Prostate gland (tissue), 2 donors: ENCODE measurements at places on chromosomes 1 and 21.

DNA sequence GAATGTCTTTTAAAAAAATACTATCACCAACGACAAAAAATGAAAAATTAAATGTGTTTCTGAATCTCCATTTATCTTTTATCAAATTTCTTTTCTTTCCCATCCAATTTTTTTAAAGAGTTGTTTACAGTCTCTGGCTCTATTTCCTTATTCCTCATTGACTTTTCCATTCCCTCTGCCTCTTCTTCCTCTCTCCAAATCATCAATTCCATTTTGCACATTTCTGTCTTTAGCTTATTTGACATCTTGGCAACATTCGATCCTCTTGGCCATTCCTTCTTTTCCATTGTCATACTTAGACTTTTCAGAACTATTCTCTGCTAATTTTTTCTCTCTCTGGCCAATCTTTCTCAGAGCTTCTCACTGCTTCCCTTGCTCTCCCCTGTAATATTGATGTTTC, 497.6 kb downstream of the PLPP3 start:
- DNase-seq, result no peak

GRCh38 chr1:160410406-160411005, 10.1 kb downstream of the VANGL2 start:
- no peak for DNase-seq

DNA sequence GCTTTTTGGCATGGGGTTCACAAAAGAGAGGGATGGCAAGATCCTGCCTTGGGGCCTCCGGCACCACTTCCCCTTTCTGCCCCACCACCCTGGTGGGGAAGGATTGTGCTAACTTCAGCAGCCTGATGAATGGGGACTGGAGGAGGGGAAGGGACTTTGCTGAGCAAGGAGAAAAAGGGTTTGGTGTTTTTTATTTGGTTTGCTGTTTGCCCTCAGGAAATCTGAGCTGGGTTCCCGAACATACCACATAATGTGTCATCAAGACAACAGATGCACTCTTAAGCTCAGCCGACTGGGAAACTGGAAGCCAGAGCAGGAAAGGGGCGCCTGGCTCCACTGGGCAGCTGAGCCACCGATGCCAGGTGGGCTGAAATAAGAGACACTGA, 19.8 kb downstream of the OLFML2B start:
- DNase-seq, result no peak

DNA sequence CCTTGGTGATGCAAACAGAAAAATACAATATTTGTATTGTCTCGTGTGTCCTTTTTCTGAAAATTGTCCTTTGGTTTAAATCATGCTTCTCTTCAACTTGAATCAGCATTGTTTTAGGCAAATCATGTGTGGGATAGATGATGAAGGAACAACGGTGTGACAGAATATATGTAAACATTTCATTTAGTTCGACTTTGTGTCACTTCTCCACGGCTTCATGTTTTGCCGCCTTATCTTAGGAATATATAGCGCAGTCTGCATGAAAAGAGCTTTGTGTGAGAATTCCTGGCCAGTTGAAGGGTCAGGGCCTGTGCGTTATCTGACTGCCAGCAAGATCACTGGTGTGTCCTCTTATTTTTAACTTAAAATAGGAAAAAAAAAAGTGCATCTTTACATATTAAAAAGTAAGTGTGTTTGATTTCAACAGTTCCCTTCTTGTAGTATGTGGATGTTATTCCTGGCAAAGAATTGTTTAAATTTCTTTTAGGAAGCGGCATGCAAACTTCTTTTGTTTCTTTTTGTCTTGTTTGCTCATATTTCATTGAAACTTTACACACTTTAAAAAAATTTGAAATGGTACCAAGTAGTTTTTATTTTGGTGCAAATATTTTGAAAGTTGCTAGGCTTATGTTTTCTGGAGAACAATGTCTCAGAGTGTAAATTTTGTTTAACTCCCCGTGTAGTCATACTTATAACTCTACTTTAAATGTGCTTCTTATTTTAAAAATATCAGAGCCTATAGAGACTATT, 465.2 kb downstream of the USP25 start:
- no peak for DNase-seq

- DNase-seq, result no peak
These were observed 289.2 kb upstream of the DPYD start for GRCh38 chr1:98210064-98210463.

DNA sequence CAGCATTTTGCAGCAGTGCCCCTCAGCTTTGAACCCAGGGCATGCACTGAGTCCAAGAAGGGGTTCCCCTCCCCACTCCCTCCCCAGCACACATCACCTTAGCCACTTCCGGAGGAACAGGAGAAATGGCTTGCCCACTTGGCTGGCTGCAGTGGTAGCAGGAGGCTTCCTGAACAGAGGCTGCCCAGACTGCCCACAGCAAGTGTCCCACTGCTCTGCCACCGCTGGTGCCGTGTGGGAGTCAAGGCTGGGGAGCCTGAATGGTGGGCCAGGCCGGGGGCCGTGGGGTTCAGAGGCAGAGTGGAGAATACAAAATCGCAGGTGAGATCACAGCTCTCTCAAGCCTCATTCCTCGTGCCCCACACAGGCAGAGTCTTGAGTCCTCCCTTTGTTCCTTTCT, 34.5 kb downstream of the CD247 start:
- DNase-seq, result no peak

GRCh38 chr1:151980287-151981177, 13.1 kb downstream of the S100A10 start:
- DNase-seq, result no peak

GRCh38 chr1:12296623-12297022, 66.8 kb downstream of the VPS13D start:
- DNase-seq, result no peak

GRCh38 chr1:95561346-95561745, 327.3 kb downstream of the RWDD3 start:
- DNase-seq, result no peak

DNA sequence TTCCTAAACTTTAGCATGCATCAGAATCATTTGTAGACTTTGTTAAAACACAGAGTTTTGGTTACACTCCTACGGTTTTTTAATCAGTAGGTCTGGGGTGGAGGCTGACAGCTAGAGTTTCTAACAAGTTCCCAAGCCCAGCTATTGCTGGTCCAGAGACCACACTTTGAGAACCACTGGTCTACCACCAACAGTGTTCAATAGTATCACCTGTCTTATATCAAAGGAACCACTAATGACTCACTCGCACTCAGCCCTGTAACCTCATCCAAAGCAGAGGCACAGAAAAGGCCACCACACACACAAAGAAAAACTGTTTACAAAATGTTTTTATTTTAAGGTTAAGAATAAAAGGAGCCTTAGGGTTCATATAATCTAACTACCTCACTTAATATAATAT, 68.7 kb downstream of the HIVEP3 start:
- DNase-seq, result no peak

GRCh38 chr1:221487781-221488524, 253.9 kb downstream of the DUSP10 start:
- DNase-seq, result no peak

- DNase-seq, result no peak
These were observed 95.3 kb downstream of the ADSS2 start for GRCh38 chr1:244356376-244356775.

- DNase-seq, result no peak
These were observed 31.4 kb upstream of the WASF2 start for GRCh38 chr1:27521336-27521831.

GRCh38 chr1:58264462-58264861, 282.1 kb downstream of the OMA1 start:
- DNase-seq, result no peak

GRCh38 chr1:118039170-118039569, 109.6 kb downstream of the WDR3 start:
- DNase-seq, result no peak

- no peak for DNase-seq
These were observed 4.4 kb downstream of the DVL1 start for GRCh38 chr1:1344655-1345361.

DNA sequence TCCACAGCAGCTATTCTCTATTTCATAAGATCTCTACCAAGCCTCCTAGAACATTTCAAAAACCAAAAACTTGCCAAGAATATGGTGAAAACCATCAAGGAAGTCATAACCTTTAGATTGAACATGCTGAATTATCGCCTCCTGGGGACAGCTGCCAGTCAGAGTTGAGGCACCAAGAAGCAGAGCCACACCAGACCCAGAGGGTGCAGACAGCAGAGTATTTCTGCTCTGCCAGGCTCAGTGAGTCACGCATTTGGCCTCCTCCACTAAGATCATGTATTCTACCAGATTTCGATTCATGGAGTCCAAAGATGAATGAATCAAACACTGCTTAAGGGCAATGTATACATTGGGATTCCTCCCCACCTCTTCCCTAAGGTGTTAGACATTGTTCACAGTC, 2.1 kb downstream of the F3 start:
- no peak for DNase-seq

GRCh38 chr1:7616953-7617352, 154.1 kb upstream of the VAMP3 start:
- DNase-seq, result no peak

- no peak for DNase-seq
These were observed 35.5 kb downstream of the IGFN1 start for GRCh38 chr1:201226178-201226514.

DNA sequence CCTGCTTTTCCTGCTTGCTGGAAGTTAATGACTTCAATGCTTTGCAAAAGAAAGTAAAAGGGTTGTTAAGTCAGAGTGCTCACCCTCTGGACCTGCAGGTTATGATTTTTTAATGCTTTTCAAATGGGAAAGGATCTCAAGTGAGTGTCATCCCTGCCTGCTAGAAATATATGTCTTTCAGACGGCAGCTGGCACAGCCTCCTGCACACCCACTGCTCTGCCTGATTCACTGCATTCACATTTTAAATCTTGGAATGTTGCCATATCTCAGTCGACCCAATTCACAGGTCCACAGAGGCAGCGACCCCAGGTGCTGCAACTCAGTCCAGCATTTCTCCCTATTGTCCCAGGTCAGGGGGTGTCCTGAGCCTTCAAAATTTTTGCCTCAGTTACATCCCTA, 10.7 kb downstream of the DUSP23 start:
- no peak for DNase-seq

GRCh38 chr1:201060586-201060985, 37.1 kb upstream of the KIF21B start:
- DNase-seq, result no peak

DNA sequence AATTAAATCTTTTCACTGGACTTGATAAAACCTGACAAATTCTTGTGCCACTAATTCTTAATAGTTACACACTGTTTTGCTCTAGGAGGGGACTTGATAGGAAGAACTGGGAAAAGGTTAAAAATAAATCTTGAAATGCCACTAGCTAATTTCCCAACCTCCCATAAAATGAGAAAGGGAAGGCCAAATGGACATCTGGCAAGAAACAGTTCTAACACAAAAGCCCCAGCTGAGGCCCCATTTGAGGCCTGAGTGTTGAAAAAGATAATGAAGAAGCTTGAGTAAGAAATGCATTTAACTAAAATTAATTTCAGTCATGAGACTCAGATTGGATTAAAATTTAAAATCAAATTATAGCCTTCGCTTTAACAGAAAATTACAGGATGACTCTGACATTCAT, 11.2 kb upstream of the RAP1GAP start:
- DNase-seq, result no peak

GRCh38 chr1:204275695-204276370, 62.0 kb upstream of the GOLT1A start:
- no peak for DNase-seq

GRCh38 chr1:97071173-97071572, 349.6 kb downstream of the PTBP2 start:
- no peak for DNase-seq

- no peak for DNase-seq
These were observed 1544.1 kb downstream of the PLA2G4A start for GRCh38 chr1:188372821-188373220.

GRCh38 chr1:46193984-46194570, 4.2 kb downstream of the POMGNT1 start:
- DNase-seq, result no peak

- DNase-seq, result no peak
These were observed 355.6 kb downstream of the SIPA1L2 start for GRCh38 chr1:232274236-232274855.

- DNase-seq, result peak; percentile 26
These were observed 77.1 kb downstream of the CLSTN1 start for GRCh38 chr1:9746651-9747050.

DNA sequence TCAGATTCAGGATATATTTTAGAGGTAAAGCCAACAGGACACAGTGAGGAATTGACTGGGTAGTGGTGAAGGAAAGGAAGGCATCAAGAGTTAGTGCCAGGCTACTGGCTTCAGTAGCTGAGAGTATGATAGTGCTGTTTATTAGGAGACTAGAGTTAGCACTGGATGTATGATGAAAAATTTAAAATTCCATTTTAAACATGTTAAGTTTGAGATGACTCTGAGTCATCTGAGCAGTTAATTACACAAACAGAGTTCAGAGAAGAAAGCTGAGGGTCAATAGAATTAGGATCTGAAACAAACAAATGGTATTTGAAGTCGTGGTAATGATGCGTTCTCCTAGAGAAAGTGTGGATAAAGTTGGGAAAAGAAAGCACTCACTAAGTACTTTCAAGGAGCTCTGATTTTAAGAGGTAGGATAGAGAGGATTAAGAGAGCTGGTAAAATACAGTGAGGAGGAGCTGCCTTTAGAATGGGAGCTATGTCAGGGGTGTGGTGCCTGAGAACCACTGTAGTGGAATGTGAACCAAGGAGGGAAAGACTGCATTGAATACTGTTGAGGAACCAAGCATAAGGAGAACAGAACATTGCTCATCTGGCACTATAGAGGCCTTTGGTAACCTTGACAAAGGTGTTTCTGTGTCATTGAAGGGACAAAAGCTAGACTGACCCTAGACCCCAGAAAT, 21.7 kb upstream of the SHCBP1L start:
- no peak for DNase-seq

DNA sequence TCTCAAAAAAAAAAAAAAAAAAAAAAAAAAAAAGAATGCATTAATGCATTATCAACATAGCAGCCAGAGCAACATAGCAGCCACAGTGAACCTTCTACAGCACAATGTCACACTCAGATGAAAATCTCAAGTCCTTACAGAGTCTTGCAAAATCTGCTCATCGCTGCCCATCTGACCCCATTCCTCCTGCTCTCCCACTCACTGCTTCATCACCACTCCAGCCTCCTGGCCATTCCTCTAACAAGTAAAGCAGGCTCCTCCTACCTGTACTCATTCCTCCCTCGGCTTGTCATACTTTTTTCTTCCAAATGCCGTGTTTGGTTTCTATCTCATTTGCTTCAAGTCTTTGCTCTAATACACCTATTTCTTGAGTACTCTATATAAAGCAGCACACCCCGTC, 29.5 kb downstream of the BRINP2 start:
- DNase-seq, result no peak
